ENCODE measurements at places on chromosomes 2 and 18. TPM values are rescaled to one million over a fixed set of nuclear protein-coding genes. Genes with fewer than 3 reads are reported as not detected.
A peak's percentile ranks its signal among the peaks of the same experiment; 100 is the strongest.

The HOXD12 gene
- not detected for total RNA-seq

The DYSF gene
- 4.2 TPM for total RNA-seq

GRCh38 chr18:22800551-22800951, 132.6 kb upstream of the RBBP8 start:
- peak; percentile 85 for DNase-seq

DNA sequence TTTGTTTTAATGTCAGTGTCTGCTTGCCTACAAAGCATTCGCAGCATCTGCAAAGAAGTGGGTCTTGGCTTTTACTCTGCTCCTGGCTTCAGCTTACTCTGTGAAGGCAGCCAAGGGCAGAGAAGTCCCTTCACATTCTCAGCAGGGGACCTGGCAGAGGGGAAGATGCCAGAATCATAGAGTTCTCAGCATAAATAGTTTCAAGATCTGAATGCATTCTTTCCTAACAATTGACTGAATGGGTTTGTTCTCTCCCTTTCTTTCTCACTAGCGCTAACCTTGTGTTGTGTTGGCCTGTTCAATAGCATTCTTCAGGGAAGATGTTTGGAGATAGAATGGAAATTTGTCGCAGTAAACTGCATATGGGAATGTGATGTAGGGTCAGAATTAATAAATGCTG, 106.9 kb downstream of the FARSB start:
- DNase-seq, result no peak

GRCh38 chr2:128306081-128306930, 12.4 kb downstream of the HS6ST1 start:
- peak; percentile 100 for DNase-seq

- no peak for DNase-seq
Measured at GRCh38 chr2:105062158-105062557, 24.3 kb downstream of the MRPS9 start.

The METTL4 gene
- total RNA-seq, result 8.7 TPM

DNA sequence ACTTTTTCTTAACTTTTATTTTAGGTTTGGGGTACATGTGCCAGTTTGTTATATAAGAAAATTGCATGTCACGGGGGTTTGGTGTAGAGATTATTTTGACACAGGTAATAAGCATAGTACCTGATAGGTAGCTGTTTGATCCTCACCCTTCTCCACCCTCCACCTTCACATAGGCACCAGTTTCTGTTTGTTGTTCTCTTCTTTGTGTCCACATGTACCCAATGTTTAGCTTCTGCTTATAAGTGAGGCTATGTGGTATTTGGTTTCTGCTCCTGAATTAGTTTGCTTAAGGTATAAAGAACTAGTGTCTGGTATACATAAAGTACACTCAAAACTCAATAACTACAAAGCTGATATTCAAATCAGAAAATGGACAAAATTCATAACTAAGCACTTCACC, 654.6 kb upstream of the LINC00305 start:
- DNase-seq, result no peak

- peak; percentile 16 for DNase-seq
Measured at GRCh38 chr2:233290051-233290845, 17.4 kb upstream of the SAG start.

DNA sequence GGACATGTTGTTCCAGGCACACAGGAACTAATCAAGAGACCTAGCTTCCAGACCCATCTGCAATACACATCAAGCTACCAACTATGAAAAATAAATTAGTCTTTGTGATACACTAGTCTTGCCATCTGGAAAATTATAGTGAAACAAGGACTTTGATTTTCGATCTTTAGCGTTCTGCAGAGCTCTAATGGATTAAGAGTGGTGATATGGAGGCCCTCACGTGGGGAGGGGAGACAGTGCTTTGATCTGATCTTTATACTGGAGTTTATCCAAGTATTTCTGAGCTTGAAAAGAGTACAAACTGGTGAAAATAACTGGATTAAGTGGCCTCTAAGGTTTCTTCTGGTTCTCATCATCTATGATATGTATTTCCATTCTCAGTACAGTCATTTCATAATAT, 273.4 kb upstream of the CDH7 start:
- DNase-seq, result no peak

The COL5A2 gene
- 693 TPM for total RNA-seq

- DNase-seq, result no peak
Measured at GRCh38 chr2:30622452-30622851, 175.4 kb downstream of the LCLAT1 start.

The PAX8 gene
- total RNA-seq, result 1.3 TPM

DNA sequence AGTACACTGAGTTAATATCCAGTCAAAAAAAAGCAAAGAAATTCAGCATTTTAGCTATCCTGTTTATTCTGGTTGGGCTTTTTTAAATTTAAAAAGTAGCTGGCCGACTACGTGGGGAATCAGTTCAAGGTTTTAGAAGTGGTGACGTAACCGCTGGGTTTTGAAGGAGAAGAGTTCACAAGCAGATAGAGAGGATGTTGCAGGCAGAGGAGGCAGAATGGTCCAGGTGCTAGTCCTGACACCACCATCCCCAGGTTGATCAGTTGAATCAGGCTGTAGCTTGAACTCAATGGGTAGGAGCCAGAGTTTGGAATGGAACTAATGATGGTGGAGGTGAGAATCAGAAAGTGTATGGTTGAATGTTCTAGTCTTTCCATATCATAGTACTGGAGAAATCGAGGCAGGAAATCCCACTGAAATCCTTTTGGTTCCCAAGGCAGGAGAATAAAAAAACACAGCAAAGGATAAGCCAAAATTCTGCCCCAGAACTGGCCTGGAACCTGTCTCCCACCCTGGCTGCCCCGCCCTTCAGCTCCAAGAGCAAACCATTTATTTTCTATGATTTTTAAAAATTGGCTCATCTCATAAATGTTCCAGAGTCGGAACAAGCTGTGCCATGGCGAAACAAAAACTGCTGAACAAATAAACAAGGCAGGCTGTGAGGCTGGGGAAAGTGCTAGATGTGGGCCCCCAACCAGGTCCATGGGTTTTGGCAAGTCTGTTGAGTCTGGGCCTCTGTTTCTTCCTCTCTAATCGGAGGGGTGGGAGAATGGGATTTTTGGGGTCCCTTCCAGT, 44.0 kb downstream of the SLC4A1AP start:
- DNase-seq, result peak; percentile 24

DNA sequence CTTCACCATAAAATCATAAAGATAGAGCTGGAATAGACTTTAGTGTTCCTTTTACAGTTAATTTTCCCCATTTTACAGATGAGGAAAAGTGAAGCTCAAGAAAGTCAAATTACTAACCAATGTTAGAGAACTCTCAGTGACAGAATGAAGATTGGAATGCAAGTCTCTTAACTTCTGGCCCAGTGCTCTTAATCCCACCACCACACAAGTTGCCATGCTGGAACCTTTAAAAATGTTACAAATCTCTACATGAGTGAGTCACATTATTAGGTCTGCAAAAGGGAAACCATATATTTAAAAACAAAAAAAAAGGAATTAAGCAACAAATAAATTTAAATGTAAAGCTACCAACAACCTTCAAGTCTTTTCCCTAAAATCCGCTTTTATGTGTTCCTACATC, 3.5 kb downstream of the NCKAP1 start:
- DNase-seq, result peak; percentile 75

GRCh38 chr2:217033186-217033585, 173.3 kb upstream of the TNP1 start:
- no peak for DNase-seq

The LRRTM4 gene
- total RNA-seq, result not detected

GRCh38 chr2:226758921-226759640, 40.5 kb downstream of the IRS1 start:
- peak; percentile 89 for DNase-seq

GRCh38 chr18:3794537-3795348, 344.8 kb downstream of the TGIF1 start:
- peak; percentile 91 for DNase-seq

DNA sequence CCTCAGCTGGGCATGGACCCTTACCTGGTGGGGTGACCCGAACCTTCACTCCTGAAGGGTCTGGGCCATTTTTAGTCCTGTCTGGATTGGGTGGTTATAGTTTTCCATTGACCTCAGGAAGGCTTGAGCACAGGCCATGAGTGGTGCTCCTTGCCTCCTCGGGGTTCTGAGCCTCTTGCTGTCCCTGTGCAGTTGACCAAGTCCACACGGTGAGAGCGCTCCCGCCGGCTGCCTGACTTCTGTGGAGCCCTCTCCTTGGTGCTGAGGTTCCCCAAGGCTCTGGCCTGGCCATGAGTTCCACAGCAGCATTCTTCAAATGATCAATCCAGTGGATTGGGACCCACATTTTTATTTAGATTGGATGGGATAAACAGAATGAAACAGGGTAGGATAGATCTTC, 159.5 kb downstream of the SEPTIN10 start:
- no peak for DNase-seq

GRCh38 chr18:10161315-10161714, 247.5 kb downstream of the VAPA start:
- no peak for DNase-seq

- DNase-seq, result peak; percentile 98
Measured at GRCh38 chr2:26274058-26274613, 29.4 kb downstream of the HADHB start.

The ANKRD53 gene
- total RNA-seq, result 1.3 TPM

- DNase-seq, result no peak
Measured at GRCh38 chr2:215746887-215747615, 266.3 kb downstream of the MREG start.

DNA sequence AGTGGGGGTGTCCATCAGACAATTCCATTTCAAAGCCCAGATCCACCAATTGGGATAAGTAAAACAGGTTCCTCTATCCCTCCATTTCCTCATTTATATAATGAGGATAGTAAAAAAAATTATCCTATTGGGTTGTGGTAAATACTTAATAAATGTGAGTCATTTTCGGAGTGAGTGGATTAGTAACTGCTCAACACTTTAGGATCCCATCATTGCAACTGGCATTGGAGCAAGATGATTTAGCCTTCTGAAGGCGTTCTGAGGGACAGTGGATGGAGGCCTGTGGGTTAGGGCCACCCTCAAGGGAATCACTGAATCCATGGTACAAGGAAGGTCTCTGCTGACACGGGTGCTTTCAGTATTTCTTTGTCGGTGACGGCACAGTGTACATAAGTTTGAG, 108.6 kb upstream of the FZD7 start:
- DNase-seq, result no peak

- DNase-seq, result no peak
Measured at GRCh38 chr18:24799176-24799575, 338.7 kb downstream of the HRH4 start.

DNA sequence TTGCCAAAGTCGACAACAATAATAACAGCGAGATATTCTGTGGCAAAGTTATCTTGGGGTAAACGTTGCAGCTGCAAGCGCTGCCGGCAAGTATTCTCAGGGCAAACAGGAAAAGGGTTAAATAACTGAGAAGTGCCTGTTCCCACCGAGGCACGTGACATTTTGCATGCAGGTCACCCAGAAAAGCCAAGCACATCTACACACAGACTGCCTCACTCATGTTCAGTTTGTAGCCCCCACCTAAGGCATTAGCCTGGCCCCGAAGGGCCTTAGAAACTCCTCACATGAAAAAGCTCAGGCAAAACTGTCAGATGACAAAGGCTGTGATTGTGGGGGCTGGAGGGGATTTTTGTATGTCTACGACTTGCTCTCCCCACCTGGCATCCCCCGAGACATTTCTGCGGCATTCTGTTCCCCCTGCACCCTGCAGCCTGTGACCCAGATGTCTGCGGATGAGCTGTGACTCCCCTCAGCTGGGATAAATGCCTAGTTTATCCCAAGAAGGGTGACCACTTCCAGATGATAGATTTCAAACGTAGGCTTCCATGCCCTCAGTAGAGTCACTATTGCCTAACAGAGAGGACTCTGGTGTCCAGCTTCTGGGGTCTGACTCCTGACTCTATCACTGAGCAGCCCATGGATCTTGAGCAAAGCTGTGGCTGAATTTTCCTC, 215.2 kb upstream of the SIX2 start:
- DNase-seq, result no peak

DNA sequence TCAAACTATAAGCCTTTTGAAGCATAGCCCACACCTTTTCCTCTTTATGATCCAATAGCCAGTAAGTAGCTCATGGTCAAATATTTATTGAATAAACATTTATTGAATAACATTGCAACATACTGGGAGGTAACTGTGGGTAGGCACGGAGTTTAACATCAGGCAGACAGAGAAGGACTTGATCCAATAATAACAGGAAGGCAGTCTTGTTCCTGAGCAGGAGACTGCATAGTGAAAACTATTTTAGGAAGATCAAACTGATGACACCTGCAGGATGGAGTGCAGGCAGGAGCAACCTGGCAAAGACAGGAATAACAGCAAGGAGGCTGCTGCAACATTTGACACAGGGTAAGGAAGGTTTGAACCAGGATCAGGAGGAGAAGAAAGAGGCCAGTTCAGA, 3.1 kb upstream of the DCTN1 start:
- DNase-seq, result peak; percentile 49

Measured in fibroblast of villous mesenchyme (primary cell).